Fibroblast of skin of left quadriceps (primary cell): ENCODE measurements at places on chromosomes 11 and 22.

DNA sequence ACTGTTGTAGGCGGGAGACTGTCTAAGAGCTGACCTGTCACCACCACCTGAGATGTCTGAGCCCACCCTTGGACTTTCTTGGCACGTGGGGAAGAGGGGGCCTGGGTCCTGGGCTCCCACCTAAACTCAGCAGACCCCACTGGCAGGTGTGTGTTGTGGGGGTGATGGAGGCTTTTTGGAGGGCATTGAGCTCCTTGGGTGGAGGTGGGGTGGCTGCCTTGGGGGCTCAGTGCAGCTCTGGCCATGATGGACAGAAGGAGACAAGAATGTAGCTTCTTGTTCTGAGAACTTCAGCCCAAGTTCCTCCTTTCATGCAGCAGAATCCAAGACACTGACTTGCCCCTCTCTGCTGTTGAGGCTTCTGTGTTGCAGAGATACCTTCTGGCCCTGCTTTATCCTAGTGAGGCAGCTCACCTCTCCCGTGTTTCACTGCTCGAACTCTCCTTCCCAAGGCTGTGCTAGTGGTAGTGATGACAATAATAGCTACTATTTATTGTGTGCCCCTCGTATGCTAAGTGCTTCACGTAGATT is 116.6 kb upstream of the OR4B1 start:
- no peak for DNase-seq

- DNase-seq: no peak
Observed at GRCh38 chr11:78535920-78536319, 38.7 kb downstream of the NARS2 start.

GRCh38 chr11:80519596-80520506 is 1079.0 kb upstream of the TENM4 start:
- DNase-seq: no peak

- no peak for DNase-seq
Observed at GRCh38 chr11:113389272-113389671, 1.7 kb downstream of the ANKK1 start.

GRCh38 chr11:13668102-13668956 is at the start of gene FAR1:
Gene FAR1 (plus strand): TSS chr11:13668668. CDS start chr11:13694766, 26,098 bp downstream.
- peak; percentile 98 for DNase-seq

GRCh38 chr11:65858681-65859087 is 704 bp upstream of the CFL1 start:
- no peak for DNase-seq

GRCh38 chr11:131823772-131824171 is 453.4 kb downstream of the NTM start:
- DNase-seq: no peak

DNA sequence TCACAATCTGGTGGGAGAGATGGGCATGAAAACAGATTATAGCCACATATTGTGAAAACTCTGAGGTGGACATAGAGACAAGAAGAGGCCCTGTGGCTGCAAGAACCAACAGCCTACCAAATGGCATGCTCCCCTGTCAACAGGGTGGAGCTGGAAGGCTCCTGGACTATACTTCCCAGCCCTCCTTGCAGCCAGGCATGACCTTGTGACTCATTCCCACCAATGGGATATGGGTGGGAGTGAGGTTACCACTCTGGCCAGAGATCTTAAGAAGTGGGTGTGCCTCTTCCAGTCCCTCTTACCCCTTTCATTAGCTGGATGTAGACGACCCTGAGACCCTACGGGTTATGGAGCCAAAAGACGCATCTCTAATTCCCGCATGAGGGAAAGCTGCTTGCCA is 126.4 kb upstream of the ZBED5 start:
- no peak for DNase-seq

GRCh38 chr11:21634491-21634890 is 558.4 kb upstream of the ANO5 start:
- DNase-seq: no peak
